Activated naive CD4-positive, alpha-beta T cell (primary cell): ENCODE measurements at places on chromosomes 6 and 20.

DNA sequence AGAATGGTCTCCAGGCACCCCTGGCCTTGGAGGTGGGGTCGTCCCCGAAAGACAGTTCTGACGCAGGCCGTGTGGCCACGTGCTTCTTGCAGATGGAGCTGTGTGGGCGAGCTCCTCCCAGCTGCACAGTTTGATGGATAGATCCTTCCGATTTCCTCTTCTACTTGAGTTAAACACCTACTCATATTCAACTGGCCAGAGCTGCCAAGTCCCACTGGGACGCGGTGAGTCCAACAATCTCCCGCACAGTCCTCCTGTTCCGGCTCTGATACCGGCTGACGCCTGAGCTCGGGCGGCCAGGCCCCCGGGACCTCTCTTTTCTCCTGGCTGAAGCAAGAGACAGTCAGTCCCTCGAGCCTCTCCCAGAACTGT is 57.9 kb upstream of the DACT2 start:
- no peak for DNase-seq

GRCh38 chr6:28167926-28168325 is 26.2 kb downstream of the ZKSCAN8 start:
- DNase-seq, result no peak

DNA sequence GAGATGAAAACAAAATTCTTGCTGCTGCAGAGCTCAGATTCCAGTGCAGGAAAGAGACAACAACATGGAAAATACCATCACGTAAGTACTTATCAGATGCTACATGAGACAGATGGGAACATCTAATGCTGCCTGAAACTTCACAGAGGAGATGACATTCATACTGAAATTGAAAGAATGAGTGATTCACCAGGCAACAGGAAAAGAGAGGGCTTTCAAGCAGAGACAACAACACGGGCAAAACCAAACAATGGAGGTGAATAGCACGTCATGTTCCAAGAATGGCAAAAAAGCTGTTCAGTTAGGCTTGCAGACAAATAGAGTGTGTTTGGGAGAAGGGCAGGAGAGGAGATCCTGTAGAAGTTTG is 39.3 kb downstream of the GTF2H5 start:
- no peak for DNase-seq

DNA sequence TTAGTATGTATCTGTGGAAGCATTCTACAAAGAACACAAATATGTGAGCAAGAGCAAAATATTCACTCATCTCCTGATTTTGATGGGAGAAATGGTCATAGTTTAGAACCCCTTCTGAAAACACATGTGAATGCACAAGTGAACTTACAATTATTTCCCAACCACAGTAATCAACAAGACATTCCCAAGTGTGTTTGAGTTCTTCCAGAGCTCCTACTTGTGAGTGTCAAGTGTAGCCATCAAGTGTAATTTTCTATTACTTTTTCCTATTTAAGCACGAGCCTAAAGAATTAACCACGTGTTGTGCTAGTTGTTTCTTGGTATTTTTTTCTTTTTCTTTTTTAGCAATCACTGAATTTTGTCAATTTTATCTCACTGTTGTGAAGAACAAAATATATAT is 402.3 kb downstream of the NKAIN2 start:
- DNase-seq, result no peak

- no peak for DNase-seq
Observed at GRCh38 chr6:25172819-25173218, 106.4 kb upstream of the CARMIL1 start.

DNA sequence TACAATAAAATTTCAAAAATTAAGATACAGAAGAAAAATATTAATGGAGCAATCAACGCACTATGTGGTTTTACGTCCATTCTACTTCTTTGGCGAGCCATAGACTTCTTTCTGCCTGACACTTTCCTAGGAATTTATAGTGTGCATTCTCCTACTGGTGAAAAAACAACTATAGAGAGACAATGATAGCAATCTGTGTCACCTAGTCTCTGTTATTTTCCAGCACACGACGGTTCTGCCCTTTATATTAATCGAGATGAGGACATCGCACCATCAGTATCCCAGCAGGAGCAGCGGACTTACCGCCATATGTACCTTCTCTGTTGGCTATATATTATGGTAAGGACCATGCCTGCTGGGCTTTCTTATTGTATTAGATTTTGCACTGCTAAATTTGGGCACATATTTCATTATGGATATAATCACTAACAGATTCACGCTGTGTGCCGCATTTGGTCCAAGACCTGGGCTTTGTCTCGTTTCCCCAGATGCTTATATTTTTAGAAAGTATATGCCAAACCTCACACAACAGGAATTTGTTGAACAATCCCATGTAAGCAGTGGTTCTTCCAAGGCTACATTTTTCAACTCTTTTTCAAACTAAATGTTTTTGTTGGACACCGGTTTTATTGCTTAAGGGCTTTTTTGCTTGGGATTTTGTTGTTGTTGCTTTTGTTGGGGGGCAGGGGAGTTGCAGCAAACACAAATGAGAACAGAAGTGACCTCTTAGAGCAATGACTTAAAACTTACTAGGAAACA is 166.4 kb downstream of the ADAT2 start:
- no peak for DNase-seq

GRCh38 chr20:32062776-32063170 is 10.7 kb downstream of the HCK start:
- DNase-seq, result no peak

GRCh38 chr6:149316108-149316727 is 1.3 kb upstream of the TAB2 start:
- no peak for DNase-seq
